ENCODE measurements at places on chromosomes 4 and X.

DNA sequence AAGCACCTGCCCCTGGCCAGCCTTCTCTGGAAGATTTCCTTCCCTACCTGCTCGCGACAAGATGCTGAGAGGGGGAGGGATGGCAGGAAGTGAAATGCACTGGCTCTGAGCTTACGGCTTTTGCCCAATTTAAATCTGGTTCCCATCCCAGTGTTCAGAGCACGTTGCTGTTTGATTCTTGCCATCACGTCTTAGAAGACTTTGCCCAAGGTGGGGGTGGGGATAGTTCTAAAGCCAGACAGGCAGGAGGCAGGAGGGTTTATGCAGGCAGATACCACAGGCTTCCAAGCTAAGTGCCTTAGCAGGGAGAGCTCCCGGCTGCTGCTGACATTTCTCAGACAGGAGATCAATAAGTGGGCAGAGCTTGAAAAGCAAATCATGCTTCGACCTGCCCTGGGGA, 393.9 kb downstream of the MID1IP1 start:
- no peak for DNase-seq

- no peak for DNase-seq
Measured at GRCh38 chrX:41553688-41554087, 106.5 kb downstream of the NYX start.

DNA sequence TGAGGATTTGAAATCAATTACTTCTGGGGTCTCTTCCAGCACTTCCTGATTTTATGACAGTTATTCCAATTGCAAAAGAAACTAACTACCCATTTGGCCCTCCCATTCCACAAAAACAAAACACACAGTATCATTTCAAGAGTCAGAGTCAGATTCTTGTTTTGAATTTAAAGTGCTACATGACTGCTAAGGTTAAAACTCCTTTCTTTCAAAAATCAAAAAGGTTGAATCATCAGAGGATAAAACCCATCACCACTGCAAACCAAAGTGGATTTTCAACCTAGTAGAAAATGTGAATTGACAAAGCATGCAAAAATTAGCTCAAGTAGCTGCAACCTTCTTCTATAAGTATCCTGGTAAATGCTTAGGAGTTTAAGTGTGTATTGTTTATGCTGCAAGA, 67.4 kb downstream of the DHX15 start:
- DNase-seq: no peak

- no peak for DNase-seq
Measured at GRCh38 chrX:75596178-75596577, 73.3 kb upstream of the ZDHHC15 start.

DNA sequence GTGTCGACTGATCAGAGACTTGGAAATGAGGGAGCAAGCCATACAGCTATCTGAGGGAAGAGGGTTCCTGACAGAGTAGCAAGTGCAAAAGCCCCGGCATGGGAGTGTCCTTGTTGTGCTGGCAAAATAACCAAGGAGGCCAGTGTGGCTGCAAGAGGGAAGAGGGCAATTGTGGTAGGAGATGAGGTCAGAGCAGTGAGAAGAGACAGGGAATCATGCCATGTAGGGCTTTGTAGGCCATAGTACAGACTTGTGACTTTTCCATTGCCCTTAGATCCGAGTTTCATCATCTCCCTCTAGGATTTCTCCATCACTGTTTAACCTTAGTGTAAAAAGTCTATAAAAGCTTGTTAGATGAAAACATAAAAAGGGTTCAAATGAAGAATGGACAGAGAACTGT, 76.2 kb downstream of the DOCK11 start:
- DNase-seq: no peak

GRCh38 chrX:19907794-19908193, 20.4 kb upstream of the SH3KBP1 start:
- DNase-seq: no peak

- no peak for DNase-seq
Measured at GRCh38 chr4:156536661-156537060, 434.9 kb downstream of the PDGFC start.

DNA sequence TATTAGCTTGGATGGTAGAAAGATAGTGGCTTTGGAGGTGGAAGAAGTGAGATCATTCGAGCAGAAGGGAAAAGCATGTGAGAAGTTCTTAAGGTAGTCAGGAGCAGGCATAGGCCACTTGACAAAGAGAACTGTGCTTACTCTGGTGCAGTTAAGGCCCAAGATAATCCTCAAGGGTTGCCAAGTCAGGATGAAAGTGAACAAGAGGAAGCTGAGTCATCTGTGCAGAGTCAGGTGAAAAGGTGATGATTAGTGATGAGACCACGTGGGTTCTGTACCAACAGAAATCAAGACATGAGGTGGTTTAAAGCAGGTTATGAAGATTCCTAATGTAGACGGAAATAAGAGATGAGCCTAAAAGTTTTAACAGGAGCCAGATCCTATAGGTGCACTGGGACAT, 369.8 kb downstream of the DTHD1 start:
- no peak for DNase-seq

GRCh38 chrX:109270580-109271484, 211.1 kb downstream of the GUCY2F start:
- DNase-seq: no peak

DNA sequence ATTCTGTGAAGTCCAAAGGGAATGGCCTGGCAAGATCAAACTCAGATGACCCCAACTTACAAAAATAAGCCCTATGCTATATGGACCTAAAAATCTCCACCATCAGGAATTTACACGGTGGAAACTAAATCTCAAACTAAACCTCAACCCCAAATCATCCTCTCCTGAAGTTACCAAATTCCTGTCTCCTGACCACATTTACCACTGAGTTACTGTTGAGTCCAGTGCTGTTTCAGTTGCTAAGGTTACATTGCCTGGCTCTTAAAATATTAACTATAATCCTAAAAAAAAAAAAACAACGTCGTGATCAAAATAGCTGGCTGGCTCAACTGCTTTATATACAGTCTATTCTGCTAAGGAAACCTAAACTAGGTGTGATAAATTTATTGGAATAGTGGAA, 315.2 kb upstream of the SLIT2 start:
- DNase-seq: no peak

GRCh38 chr4:173794662-173795061, 264.6 kb upstream of the HAND2 start:
- no peak for DNase-seq

- no peak for DNase-seq
Measured at GRCh38 chr4:26701095-26701494, 117.2 kb downstream of the TBC1D19 start.

DNA sequence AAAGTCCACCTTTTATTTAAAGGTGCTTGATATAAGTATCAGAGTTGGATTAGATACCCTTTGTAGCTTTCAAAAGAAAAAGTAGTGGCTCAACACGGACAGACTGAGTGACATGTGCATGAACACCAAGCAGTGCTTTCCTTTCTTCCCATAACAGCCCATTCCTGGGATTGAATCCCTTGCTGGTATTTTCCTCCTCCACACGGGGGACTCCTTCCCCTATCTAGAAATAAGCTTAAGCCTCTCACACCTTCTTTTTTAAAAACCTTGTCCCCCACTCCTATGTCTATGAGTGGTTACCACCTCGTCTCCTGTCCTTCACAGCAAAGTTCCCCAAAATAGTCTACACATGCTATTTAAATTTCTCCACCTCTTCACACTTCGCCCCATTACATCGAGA, 5.1 kb downstream of the AP1S2 start:
- DNase-seq: no peak

- DNase-seq: no peak
Measured at GRCh38 chr4:179124419-179124818, 1682.2 kb upstream of the AGA start.

DNA sequence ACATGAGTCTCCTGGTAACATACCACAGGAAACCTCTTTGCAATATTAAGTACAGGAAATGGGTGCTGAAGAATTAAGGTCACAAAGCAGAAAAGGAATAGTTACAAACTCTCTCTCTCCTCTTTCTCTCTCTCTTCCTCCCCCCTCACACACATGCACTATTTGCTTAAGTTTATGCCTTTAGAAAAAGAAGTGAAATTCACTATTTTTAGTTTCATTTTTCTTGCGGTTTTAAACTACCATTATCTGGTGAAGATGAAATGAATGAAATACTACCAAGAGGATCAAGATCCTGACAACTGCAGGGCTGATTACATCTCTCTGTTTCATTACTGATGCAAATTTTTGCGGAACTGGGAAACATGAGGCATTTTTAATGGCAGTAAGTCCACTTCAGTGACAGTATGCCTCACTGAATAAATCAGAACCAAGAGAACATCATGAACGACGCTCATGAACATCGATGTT, 64.3 kb upstream of the FTHL17 start:
- no peak for DNase-seq

- no peak for DNase-seq
Measured at GRCh38 chrX:15737190-15737958, 696 bp upstream of the CA5B start.

GRCh38 chr4:67702166-67702565, 1.2 kb upstream of the UBA6 start:
- DNase-seq: no peak

- DNase-seq: no peak
Measured at GRCh38 chr4:166169111-166169510, 296.1 kb downstream of the TLL1 start.

- no peak for DNase-seq
Measured at GRCh38 chr4:183130328-183131155, 31.5 kb downstream of the WWC2 start.

- no peak for DNase-seq
Measured at GRCh38 chr4:6777636-6778281, 4.8 kb upstream of the KIAA0232 start.

DNA sequence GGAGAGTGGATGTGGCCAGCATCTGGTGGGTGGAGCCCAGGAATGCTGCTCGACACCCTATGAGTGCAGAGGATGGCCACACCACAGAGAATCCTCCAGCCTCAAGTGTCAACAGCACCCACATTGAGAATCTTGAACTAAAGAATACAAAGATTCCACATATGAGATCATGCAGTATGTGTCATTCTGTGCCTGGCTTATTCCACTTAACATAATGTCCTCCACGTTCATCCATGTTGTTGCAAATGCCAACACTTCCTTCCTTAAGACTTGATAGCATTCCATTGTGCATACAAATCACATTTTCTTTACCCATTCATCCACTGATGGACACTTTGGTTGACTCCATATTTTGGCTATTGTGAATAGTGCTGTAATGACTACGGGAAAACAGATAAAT, 145.8 kb downstream of the PRKX start:
- DNase-seq: no peak
